ENCODE measurements at places on chromosomes 6 and 20. TPM values are rescaled to one million over a fixed set of nuclear protein-coding genes. Genes with fewer than 3 reads are reported as not detected.
A peak's percentile ranks its signal among the peaks of the same experiment; 100 is the strongest.

- no peaks in the 10 kb centered on the region for H3K4me1 ChIP-seq
- H3K36me3 ChIP-seq, result no peaks in the 10 kb centered on the region
- no peak overlapping the region for H3K4me3 ChIP-seq
- no peak for DNase-seq
Measured at GRCh38 chr20:63374504-63374903, 13.4 kb upstream of the CHRNA4 start.

DNA sequence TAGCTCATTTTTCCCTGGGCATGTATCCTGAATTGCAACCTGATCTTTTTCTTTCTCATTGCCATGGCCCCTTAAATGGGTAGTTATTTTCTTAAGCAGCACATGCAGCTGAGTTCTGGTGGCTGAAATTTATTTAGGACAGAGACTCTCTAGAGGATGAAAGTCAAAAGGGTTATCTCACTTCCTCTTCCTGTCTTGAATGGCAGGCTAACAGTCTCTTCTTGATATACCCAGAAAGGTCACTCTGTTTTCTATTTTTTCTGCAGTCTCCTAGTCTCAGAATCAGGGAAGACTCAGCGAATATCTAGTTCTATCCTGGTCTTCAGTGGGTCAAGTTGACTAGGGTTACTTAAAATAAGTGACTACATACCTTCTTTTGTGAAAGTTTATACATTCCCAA, 243.3 kb downstream of the EPHA7 start:
- H3K4me1 ChIP-seq, result no peaks in the 10 kb centered on the region
- H3K27me3 ChIP-seq, result no peaks in the 10 kb centered on the region
- no peak for DNase-seq
- no peak overlapping the region for H3K4me3 ChIP-seq
- no peak overlapping the region for H3K27ac ChIP-seq

DNA sequence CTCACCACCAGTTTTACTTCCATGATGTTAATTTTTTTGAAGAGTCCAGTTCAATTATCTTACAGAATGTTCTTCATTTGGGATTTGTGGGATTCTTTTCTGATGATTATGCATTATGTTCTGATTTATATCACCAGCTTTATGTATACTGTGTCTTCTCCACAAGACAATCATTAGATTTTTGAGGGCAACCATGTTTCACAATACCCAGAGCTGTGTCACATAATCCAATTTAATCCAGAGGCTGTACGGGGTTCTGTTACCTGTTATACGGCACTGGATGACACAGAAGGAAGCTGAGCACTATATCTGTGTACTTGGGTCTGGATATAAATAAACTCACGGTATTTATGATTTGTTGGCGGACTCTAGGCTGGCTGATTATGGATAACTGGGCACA, 41.6 kb upstream of the RPN2 start:
- no peak overlapping the region for H3K4me3 ChIP-seq
- H3K4me1 ChIP-seq, result no peaks in the 10 kb centered on the region
- no peaks in the 10 kb centered on the region for H3K27me3 ChIP-seq

GRCh38 chr6:3209114-3210023, 18.1 kb downstream of the TUBB2B start:
- H3K4me3 ChIP-seq, result peak overlapping the region; percentile 49
- peaks cover 12% of the 10 kb centered on the region for H3K4me1 ChIP-seq
- H3K36me3 ChIP-seq, result no peaks in the 10 kb centered on the region
- no peaks in the 10 kb centered on the region for H3K27me3 ChIP-seq

DNA sequence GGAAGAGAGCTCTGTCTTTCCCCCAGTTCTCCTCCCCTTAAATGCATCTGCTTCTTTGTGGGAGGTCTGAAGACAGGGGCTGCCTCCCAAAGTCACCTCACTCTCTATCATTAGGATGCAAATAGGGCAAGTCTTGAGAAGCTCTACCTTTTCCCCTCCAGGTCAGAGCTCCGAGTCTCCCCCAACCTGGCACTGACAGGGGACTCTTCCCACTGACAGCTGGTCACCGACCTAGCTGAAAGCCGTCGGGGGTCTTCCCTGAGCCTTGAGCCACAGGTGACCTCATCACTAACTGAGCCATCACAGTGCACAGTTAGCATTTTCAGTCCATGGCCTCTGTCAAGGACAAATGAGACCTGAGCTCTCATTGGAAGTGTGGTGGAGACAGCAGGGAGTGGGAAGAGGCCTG, 386.7 kb downstream of the HACE1 start:
- no peak overlapping the region for H3K27ac ChIP-seq
- no peak for DNase-seq
- no peaks in the 10 kb centered on the region for H3K36me3 ChIP-seq
- H3K4me3 ChIP-seq, result no peak overlapping the region
- H3K27me3 ChIP-seq, result no peaks in the 10 kb centered on the region

The B3GALT4 gene
- 1.9 TPM for total RNA-seq

The PTCRA gene
- not detected for total RNA-seq

DNA sequence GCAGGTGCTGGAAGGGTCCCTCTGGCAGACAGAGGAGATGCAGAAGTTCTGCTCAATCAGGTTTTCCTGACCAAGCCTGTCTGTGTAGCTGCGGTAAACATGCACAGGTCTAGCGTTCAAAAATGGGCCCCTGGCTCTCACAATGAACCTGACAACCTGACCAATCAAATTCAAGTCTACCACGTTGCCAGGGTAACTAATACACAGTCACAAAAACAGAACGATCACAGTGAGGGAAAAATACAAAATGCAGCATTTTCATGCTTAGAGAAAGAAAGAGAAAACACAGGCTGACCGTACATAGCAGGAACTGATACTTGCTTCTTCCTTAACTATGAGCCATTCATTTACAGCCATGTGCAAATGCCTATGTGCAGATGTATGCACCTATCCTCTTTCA, 353.1 kb upstream of the TSHZ2 start:
- H3K4me1 ChIP-seq, result no peaks in the 10 kb centered on the region
- DNase-seq, result no peak
- no peak overlapping the region for H3K4me3 ChIP-seq
- H3K27me3 ChIP-seq, result no peaks in the 10 kb centered on the region

DNA sequence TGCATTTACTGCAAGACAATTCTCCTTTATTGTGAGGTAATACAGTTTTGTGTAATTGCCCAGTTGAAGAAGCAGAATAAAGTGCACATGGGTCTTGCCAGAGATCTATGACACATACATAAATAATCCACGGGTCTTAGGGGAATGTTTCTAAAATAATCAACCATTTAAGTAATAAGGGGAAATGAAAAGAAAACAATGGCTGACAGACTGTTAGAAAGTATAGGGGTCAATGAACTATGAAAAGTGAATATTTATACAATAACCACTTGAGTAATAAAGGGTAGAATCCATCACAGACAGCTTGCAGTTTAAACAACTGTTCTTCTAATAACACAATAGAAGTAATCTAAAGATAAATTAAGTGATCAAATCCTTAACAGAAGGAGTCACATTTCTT, 477.2 kb downstream of the EYS start:
- H3K4me1 ChIP-seq, result no peaks in the 10 kb centered on the region
- H3K27ac ChIP-seq, result no peak overlapping the region
- no peak for DNase-seq

GRCh38 chr20:40746251-40746650, 57.2 kb upstream of the MAFB start:
- peaks cover 70% of the 10 kb centered on the region for H3K27me3 ChIP-seq
- H3K27ac ChIP-seq, result no peak overlapping the region
- no peaks in the 10 kb centered on the region for H3K4me1 ChIP-seq
- no peak for DNase-seq
- no peaks in the 10 kb centered on the region for H3K36me3 ChIP-seq
- H3K4me3 ChIP-seq, result no peak overlapping the region

- H3K4me1 ChIP-seq, result 0 out of 2 replicates have a peak, but pooled peaks cover 2% of the 10 kb centered on the region
- no peak overlapping the region for H3K27ac ChIP-seq
- H3K4me3 ChIP-seq, result no peak overlapping the region
- peaks cover 3% of the 10 kb centered on the region for H3K36me3 ChIP-seq
- no peaks in the 10 kb centered on the region for H3K27me3 ChIP-seq
- no peak for DNase-seq
Measured at GRCh38 chr6:42569102-42570028, 5.5 kb downstream of the UBR2 start.

- no peak for DNase-seq
- H3K4me3 ChIP-seq, result no peak overlapping the region
- no peaks in the 10 kb centered on the region for H3K27me3 ChIP-seq
- no peak overlapping the region for H3K27ac ChIP-seq
- no peaks in the 10 kb centered on the region for H3K36me3 ChIP-seq
Measured at GRCh38 chr20:37543828-37544227, 16.2 kb upstream of the BLCAP start.

DNA sequence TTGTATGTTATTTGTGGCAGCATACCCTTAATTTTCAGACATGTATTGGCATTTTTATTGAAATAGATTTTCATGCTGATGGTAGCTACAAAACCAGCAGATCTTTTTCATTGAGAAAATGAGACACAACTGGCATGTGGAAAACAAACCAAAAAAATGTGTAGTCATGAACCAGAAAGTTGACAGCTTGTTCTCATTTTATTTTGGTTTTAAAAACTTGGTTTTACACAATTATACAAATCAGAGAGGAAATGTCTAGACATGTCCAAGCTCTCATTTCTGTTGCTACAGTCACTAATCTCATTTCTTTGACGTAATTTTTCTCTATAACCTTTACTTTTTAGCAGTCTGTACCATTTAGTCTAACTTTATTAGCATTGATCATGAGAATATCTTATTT, 85.4 kb downstream of the GRIK2 start:
- no peak overlapping the region for H3K27ac ChIP-seq
- no peaks in the 10 kb centered on the region for H3K27me3 ChIP-seq
- no peak overlapping the region for H3K4me3 ChIP-seq
- DNase-seq, result no peak
- no peaks in the 10 kb centered on the region for H3K36me3 ChIP-seq

DNA sequence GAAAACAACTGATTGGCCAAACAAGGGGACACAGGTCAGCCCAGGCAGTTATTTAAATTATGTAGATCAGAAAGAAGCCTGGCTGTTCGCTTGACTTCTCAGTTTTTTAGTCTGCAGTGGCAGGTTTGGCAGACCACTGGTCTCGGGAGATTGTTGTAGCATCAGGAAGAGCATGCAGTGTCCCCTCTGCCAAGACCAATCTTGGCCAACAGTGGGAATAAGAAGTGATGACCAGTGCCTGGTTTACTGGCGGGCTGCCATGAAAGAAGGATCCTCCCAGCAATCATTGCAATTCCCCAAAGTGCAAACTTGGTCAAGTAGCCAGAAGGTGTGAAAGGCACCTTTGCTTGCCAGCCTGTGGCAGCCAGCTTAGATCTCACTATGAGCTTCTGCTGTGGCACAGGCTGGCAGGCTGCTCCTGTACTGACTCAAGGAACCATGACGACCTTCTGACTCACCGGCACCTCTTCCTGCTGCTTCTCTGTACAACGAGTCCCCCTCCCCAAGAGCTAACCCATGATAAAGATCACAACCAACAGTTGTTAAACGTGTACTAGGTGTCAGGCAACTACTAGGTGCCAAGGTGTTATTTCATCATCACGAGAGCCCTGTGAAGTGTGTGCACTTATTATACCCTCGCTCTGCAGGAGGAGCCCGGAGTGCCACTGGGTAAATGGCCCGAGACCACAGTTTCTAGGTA, 76.8 kb upstream of the DUSP22 start:
- no peaks in the 10 kb centered on the region for H3K36me3 ChIP-seq
- no peak overlapping the region for H3K4me3 ChIP-seq
- no peak for DNase-seq

DNA sequence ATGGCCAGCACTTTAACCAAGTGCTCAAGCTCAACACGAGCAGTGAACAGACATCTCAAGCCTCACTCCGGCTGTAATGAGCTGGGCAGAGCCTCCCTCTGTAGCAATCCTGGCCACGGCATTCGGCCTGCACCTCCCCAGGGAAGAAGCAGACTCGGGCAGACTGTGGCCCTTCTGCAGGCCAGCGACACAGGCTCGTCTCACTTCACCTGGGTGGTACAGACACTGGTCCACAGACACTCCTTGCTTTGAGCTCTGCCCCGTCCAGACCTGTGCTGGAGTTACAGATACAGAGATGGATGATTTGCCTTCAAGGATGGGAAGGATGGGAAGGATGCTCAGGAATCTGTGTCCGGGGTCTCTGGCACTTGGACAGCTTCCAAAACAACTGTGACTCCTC, 300.9 kb downstream of the PREX1 start:
- H3K4me1 ChIP-seq, result no peaks in the 10 kb centered on the region
- peaks cover 53% of the 10 kb centered on the region for H3K27me3 ChIP-seq
- H3K27ac ChIP-seq, result no peak overlapping the region
- H3K4me3 ChIP-seq, result no peak overlapping the region
- H3K36me3 ChIP-seq, result no peaks in the 10 kb centered on the region

GRCh38 chr20:17889226-17889625, 79.4 kb downstream of the SNX5 start:
- no peak overlapping the region for H3K27ac ChIP-seq
- H3K4me1 ChIP-seq, result peaks cover 16% of the 10 kb centered on the region
- H3K36me3 ChIP-seq, result no peaks in the 10 kb centered on the region
- no peak overlapping the region for H3K4me3 ChIP-seq

The CASS4 gene
- 0.17 TPM for total RNA-seq

- H3K4me1 ChIP-seq, result peaks cover 8% of the 10 kb centered on the region
- H3K36me3 ChIP-seq, result no peaks in the 10 kb centered on the region
- H3K4me3 ChIP-seq, result 0 out of 2 replicates have a peak overlapping the region, but pooled peaks have one; percentile 1
- no peaks in the 10 kb centered on the region for H3K27me3 ChIP-seq
Measured at GRCh38 chr6:33123732-33124524, 48.1 kb downstream of the HLA-DPB1 start.

GRCh38 chr20:13029687-13030375, 21.1 kb downstream of the SPTLC3 start:
- H3K27me3 ChIP-seq, result no peaks in the 10 kb centered on the region
- H3K36me3 ChIP-seq, result no peaks in the 10 kb centered on the region
- no peak overlapping the region for H3K27ac ChIP-seq
- H3K4me1 ChIP-seq, result peaks cover 7% of the 10 kb centered on the region
- DNase-seq, result peak; percentile 12

- no peak overlapping the region for H3K27ac ChIP-seq
- H3K4me1 ChIP-seq, result no peaks in the 10 kb centered on the region
- no peak overlapping the region for H3K4me3 ChIP-seq
- no peak for DNase-seq
Measured at GRCh38 chr6:126210398-126211075, 129.4 kb upstream of the CENPW start.

DNA sequence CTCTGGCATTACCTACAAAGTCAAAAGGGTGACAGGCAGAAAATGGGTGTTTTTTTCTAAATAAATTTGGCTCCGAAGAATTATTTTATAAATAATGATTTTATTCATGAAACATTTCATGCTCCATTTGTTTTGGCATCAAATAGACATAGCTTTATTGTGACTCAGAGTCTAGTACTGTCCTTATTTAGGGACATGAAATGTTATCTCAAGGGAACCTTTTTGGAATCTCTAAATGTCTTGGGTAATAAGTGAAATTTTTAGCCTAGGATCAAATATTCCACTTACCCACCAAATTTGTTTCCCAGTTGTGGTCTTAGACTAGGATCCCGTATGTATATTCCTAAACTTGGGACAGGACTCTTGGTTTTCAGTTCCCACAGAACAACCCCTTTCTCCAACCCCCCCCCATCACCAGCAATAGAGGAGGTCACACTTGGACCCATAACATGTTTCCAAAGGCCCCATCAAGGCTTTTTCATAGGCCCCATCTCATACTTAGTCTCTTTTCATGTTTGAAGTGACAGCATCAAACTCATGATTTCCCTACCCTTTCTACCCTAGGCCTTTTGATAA, 81.8 kb downstream of the JAG1 start:
- H3K36me3 ChIP-seq, result no peaks in the 10 kb centered on the region
- H3K4me1 ChIP-seq, result peaks cover 36% of the 10 kb centered on the region
- no peaks in the 10 kb centered on the region for H3K27me3 ChIP-seq
- DNase-seq, result no peak
- H3K27ac ChIP-seq, result no peak overlapping the region

Data from HCT116 (cell line).